ENCODE measurements at places on chromosomes 2 and 18.
A peak's percentile ranks its signal among the peaks of the same experiment; 100 is the strongest.

GRCh38 chr2:50746526-50746925 is 285.4 kb downstream of the NRXN1 start:
- DNase-seq = no peak

DNA sequence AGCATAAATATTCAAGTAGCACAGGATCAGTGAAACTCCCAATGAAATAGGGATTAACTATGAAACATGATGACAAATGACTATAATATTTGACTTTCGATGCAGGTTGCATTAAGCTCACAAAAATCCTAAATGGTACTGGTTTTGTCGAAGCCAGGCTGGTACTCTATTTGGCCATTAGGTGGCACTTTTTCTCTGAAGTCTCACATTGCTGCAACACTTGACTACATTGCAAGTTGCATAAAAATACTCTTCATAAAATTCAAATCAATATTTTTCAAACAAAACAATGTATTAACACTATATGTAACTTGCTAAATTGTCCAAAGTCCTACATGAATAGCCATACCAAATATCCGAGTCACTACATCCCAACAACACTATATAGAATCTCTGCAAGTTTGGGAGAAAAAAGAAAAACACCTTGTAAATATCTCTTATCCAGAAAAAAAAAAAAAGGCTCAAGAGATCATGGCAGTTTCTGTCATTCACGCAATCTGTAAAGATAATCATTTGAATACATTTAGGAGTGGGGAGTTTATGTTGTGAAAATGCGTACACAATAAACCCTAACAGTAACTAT is 9.5 kb downstream of the RTTN start:
- DNase-seq = peak; percentile 47

GRCh38 chr2:10721396-10722251 is at the start of gene ATP6V1C2:
Gene ATP6V1C2 (plus strand): TSS chr2:10721630. CDS start chr2:10722850, 1,220 bp downstream.
- no peak for DNase-seq

- no peak for DNase-seq
Measured at GRCh38 chr2:147378403-147378802, 466.4 kb upstream of the ACVR2A start.

GRCh38 chr2:239692362-239692851 is 291.6 kb upstream of the HDAC4 start:
- no peak for DNase-seq

DNA sequence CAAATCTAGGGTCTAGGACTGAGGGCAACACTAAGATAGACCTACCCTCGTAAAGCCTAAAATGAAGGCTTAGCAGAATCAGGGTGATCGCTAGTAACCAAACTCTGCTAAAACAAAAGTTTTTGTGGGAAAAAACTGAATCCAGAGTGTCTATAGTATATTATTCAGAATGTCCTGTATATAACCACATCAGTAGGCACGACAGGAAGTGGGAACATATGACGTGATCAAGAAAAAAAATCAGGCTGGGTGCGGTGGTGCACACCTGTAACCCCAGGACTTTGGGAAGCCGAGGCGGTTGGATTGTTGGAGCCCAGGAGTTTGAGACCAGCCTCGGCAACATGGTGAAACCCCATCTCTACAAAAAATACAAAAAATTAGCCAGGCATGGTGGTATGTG is 106.1 kb downstream of the UGGT1 start:
- no peak for DNase-seq

DNA sequence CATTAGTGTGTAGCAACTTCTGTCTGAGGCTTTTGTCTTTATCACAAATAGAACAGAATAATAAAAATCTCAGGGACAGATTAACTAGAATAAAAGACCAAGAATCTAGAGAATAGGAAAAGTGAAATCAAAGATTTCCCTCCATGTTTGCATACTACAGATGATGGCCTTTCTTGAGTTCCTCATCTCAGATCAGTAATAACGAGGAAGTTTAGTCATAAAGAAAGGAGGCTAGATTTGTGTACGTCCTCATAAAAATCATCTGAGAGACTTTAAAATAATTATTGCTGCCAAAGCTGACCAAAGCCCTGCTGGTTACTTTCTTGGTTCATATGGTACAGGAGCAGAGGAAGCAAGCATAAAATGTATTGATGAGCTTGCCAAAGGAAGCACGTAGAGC is 117.3 kb downstream of the MIB1 start:
- DNase-seq = no peak

DNA sequence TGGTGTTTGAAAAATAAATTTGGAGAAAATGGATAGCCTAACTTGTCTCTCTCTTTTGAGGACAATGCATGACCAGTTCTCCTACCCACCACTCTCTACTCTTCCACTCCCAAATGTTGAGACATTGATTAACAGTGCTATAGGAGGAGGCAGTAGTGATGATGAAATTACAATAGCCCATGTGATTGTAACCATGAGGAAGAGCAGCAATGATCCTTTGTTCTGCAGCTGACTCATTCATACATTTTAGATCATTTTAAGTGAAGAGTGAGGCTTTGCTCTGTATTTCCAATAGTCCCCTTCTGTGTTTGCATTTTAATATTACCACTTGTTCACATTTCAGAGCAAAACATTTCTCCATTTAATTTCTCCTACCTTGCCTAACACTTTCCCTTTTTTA is 592.3 kb downstream of the THSD7B start:
- DNase-seq = no peak

DNA sequence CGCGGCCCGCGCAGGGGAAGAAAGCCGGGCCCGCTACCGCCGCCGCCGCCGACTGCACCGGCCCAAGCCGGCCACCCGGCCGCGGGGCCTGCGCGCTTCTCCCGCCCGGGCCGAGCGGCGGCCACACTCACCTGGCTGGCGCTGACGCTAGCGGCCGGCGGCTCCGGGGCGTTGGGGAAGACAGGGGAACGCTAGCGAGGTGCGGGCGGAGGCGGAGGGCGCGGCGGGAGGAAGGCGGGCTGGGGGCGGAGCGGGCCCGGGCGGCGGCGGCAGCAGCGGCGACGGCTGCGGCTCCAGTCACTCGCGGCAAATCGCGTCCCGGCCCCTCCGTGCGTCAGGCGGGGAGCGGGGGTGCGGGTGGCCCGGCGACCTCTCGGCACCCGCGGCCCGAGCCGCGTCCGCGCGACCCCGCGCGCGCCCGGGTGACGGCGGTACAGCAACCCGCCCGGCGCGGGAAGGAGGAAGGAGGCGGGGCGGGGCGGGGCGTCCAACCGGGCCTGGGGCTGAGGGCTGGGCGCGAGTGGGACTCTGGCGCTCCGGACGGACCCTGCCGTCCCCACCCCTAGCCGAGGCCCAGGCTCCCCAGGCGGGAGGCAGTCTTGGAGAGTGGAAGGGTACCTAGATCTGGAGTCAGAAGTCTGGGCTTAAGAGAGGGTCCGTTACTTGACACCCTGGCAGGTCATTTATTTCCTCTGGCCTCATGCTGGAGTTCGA is at the start of gene SESTD1:
SESTD1 (minus strand) TSS at position 465 of the 714 bp plus-strand sequence. CDS start 72,991 bp downstream, outside the sequence.
- DNase-seq = peak; percentile 57

GRCh38 chr2:85246348-85246747 is 81.4 kb downstream of the TGOLN2 start:
- no peak for DNase-seq

- no peak for DNase-seq
Measured at GRCh38 chr18:22020127-22020866, 149.1 kb upstream of the GATA6 start.

DNA sequence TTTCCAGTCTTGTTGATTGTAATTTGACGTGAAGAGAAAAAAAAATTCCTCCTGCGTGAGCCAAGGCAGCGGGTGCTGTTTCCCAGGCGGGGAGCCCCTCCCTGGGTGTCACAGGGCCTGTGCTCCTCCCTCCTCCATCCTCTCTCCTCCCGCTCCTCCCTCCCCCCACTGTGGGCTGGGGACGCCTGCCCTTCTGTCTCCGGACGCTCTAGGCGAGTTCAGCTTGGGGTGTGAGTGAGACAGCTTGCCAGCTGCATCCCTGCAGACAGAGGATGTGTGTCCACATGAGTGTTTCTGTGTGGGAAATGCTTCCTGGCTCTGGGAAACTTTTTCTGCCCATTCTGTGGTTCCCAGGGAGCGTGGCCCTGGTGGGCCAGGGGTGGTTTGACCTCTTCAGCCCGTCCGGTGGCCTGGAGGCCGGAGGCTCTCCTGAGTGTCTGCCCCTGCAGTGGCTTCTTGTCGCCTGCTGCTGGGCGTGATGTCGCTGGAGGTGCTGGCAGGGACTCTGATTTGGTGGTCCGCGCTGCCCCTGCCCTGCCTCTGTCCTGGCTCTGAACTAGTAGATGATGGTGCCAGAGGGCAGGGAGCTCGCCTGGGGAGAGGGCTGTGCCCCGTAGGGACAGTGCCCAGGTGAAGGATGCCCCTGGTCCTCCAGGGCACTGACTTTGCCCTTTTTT is 96.4 kb downstream of the USP40 start:
- no peak for DNase-seq

GRCh38 chr2:62741954-62742722 is 36.6 kb downstream of the EHBP1 start:
- peak; percentile 31 for DNase-seq

GRCh38 chr18:39208729-39209128 is 1643.1 kb upstream of the CELF4 start:
- no peak for DNase-seq

- peak; percentile 96 for DNase-seq
Measured at GRCh38 chr18:79458131-79458838, 62.6 kb downstream of the NFATC1 start.

DNA sequence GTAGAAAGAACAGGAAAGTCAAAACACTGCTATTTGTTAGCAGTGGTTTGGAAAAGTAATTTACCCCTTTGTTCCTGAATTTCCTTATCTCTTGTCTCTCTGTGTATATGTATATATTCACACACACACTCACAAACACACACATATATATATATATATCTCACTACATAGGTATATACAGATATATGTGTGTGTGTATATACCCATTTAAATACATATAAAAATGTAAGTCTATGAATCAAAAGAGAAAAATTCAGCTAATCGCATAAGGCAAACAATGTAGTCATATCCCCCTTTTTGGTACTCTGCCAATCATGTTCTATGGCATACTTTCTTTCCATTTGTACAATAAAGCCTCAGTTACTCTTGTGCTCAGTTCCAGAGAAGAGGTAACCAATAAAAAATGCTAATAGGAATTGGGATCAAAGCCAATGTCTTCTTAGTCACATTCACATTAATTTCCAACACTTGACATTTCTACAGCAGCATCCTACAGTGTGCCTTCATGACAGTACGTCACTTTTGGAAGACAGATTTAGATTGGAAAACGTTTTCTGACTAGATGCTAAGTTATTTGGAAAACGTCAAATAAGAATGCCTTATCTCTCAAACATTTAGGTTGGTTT is 94.6 kb downstream of the MC4R start:
- no peak for DNase-seq

- no peak for DNase-seq
Measured at GRCh38 chr18:12928206-12928605, 19.6 kb upstream of the SEH1L start.

- DNase-seq = no peak
Measured at GRCh38 chr2:232994446-232994845, 18.6 kb downstream of the NGEF start.

- DNase-seq = no peak
Measured at GRCh38 chr2:130375291-130376266, 19.7 kb downstream of the PTPN18 start.

GRCh38 chr2:234171666-234172065 is 121.2 kb downstream of the SPP2 start:
- DNase-seq = no peak

- DNase-seq = peak; percentile 64
Measured at GRCh38 chr2:168773719-168774521, 28.5 kb upstream of the NOSTRIN start.

GRCh38 chr18:55582325-55582724 is 5.7 kb downstream of the TCF4 start:
- no peak for DNase-seq

- peak; percentile 37 for DNase-seq
Measured at GRCh38 chr18:75198036-75198435, 10.9 kb downstream of the PTGR3 start.

DNA sequence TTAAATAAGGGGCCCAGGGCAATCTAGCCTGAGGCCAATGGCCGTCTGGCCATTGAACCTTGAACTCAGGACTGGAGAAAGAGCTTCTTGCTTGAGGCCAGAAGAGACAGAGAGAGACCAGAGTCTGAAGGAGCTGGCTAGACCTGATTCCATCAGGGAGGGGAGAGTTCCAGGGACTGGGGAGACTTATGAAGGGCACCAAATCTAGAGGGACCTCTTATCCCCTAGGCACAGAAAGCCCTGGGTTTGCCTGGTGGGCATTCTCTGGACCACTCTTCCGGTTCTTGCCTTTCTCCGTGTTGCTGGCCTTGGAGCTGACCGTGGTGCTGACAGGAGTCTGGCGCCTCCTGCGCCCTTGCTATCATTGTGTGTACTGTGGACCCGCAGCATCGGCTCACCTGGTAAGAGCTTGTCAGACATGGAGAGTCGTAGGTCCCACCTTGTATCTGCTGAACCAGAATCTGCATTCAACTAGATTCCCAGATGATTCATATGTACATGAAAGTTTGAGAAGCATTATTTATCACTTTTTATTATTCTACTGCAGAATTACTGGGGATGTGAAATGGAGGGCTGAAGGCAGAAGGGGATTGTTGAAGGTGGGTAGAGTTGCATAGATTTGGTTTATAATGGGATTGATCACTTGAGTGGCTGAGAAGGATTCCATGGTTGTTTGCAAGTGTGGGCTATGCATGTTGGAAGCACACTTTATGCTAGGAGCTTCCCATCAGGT is 4.3 kb upstream of the TRPM8 start:
- peak; percentile 42 for DNase-seq

DNA sequence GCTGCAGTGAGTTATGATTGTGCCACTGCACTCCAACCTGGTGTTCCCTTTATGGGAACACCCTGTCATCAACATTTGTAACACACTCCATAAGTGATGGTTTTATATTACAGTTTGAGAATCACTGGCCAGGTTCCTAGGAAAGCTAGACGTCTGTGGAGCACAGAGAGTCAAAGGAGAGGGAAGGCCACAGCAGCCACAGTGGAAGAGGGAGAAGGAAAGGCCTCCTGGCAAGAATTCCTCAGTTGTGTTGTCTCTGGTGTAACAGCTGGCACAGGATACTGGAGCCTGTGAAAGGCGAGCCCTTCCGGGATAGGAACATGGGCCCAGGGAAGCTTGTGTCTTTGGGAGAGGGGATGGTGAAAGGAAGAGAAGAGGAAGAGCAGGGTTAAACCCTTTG is 360.5 kb upstream of the PIK3C3 start:
- no peak for DNase-seq

GRCh38 chr18:6363216-6363615 is 51.5 kb downstream of the L3MBTL4 start:
- DNase-seq = no peak

- DNase-seq = no peak
Measured at GRCh38 chr2:231887756-231888155, 38.4 kb downstream of the NPPC start.

- DNase-seq = no peak
Measured at GRCh38 chr2:76281156-76281841, 570.6 kb upstream of the GCFC2 start.

DNA sequence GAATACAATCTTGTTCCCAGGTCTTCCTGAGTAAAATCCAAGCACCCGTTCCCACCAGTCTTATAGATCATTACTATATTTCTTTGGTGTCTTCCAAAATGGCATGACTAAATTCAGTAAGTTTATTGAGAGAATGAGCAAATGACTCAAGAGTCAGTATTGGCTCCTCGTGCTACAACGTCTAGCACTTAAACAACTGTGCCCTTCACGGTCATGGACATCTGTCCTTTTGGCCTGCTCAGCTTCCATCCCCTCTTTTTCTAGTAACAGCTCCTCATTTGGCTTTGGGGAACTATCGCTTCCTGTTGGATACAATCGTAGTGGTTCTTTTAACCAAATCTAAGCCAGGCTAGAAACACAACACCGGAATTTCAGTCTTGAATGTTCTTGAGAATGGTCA is 24.1 kb upstream of the FZD7 start:
- no peak for DNase-seq
